Stimulated activated CD8-positive, alpha-beta memory T cell treated with anti-CD3 and anti-CD28 coated beads, Interleukin-4, amount 100 ng/mL, for 4 hours (primary cell): ENCODE measurements at places on chromosomes 5 and 9.

DNA sequence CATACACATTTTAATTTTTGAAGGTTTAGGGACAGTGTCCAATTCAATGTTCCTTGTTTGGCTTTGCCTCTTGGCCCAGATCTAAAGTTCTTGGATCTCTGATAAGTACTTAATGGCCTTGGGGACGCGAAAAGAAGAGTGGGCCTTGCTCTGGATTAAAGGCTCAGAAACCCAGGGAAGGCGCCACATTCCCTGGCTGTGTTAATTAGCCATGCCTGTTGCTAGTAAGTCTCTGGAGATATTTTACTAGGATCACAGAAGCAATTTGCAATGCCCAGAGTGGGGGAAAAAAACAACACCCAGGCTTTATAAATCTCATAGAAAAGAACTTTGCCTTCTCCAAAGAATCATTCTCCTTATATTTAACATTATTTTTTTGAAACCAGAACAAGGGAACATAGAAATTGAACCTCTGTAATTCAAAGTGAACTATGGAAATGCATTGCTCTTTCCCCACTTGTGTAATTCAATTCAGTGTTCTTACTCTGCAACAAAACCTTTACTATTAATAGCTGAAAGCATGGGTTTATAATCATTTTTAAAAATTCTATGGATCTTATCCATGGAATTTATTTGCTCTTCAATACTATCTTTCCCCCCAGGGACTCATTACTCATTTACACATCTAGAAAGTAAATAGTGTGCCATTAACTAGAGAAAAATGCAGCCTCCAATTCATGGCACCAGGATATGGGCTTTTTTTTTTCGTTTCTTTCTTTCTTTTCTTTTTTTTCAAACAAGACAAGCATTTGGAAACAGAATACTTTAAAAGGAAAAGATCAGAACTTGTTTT, 172.2 kb upstream of the ANKRD55 start:
- no peak for DNase-seq

- DNase-seq, result no peak
Observed at GRCh38 chr9:68446836-68447235, 90.4 kb downstream of the PGM5 start.

DNA sequence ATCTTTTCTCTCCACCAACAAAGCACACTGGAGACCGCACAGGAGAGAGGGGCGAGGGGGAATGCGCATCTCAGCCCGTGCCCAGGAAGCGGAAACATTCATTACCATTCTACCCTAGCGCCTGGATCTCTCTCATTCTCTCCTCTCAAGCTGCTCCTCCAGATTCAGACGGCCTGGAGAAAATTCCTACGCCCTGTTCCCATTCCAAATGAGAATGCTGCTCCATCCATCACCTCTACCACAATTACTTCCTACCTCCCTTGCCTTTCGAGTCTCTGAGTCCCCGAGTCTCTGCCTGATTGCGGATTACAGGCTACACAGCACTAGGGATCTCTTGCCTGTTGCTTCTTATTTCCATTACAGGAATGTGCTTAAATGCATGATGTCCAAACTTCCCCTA, 6.7 kb downstream of the DDX31 start:
- DNase-seq, result no peak

DNA sequence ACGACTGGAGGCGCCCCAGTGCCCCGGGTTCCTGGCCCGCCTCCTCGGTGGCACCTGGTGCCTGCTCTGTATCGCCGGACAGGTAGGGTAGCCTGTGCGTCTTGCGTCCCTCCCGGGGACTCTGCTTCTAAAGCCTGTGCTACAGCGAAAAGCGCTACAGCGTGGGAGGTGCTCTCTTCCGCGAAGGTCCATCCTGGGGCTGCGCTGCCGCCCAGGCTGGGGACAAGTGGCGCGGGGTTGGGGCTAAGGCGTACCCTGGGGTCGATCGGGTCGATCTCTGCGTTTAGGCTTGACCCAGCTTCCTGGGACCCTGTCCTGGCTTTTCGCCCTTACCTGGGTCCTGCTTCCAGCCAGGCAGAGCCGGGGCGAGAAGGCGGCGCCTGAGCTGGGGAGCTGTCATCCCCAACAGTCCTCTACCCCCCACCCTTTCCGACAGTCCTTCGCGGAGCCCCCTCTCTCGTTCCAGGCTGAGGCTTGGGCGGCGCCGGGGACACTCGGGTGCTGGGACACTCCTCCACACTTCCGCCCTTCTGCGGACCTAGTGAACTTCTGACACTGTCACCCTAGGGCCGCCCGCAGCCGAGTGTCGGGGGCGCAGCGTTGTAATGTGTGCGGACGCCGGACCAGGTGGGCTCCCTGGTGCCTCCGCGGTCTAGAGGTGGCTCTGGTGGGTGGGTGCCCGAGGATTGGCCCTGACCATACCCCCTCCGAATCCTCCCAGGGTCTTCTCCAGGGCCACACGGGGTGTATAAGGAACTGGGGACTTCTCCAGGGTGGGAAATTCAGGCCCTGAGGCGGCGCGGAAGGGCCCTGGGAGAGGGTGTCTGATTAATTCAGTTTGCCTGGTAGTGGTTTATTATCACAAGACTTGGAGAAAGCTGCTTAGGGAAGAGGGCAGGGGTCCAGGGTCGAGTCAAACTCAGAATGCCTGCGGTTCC, 328.2 kb downstream of the SH3GL2 start:
- no peak for DNase-seq

DNA sequence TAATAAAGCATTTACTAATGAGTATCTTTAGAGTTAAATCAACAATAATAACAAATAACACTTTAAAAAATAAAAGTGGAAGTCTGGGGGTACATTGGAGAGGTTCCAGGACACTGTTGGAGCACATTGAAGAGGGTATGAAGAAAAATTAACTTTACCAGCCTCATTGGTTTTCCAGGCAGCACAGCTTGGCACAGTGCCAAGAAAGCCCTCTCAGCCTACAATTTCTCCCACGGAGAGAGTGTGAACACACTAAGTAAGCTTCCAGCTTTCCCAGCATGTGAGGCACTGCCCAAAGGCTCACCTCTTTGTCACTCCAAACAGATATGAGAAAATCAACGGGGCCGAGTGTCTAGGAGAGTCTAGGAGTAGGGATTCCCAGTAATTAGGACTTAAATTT, 1912.8 kb upstream of the NUDT12 start:
- no peak for DNase-seq

DNA sequence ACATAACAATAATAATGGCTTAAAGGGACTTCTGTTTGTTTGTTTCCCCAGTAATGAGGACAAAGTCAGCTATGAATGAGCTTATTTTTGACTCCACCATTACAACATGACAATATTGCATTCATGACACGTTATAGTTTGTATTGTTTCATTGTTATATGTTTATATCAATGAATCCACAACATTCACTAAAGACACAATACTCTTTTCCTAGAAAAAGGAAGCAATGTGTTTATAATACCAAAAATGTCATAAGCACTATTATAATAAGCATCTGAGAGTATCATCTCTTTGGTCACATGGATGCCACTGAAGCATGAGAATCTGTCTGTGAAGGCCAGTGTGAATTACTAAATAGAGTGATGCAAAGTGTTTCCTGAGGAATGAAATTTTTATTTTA, 1026.9 kb upstream of the C9orf72 start:
- DNase-seq, result no peak

DNA sequence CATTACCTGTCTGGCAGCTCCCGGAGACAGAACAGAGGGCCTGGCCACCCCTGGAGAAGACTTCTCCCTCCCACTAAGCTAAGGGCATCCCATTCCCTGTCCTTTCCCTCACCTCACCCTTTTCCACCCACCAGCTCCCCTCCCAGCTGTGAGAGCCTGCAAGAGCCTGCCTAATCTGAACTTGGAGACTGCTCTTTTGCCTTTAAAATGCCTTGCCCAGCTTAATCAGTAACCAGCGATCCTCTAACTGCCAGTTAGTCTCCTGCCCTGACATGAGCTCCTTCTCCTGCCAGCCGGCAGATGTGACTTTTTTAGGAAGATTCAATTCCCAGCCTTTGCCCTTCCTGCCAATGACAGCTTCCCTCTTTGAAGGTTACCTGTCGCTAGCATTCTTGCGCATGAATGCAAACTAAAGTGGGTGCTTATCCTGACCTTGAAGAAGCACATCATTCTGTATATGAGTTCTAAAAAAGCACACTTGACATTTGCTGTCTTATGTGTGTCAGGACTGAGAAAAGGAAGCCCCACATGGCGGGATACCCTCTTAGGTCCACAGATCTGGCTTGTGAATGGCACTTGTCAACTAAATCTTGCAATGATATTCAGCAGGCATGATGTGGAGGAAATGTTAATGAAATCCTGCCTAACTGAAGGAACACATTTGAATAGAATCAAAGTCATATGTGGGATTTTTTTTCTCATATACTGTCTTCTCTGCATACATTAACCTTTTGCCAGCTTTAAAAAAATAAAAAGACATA, 411.2 kb upstream of the SLC30A5 start:
- DNase-seq, result no peak

DNA sequence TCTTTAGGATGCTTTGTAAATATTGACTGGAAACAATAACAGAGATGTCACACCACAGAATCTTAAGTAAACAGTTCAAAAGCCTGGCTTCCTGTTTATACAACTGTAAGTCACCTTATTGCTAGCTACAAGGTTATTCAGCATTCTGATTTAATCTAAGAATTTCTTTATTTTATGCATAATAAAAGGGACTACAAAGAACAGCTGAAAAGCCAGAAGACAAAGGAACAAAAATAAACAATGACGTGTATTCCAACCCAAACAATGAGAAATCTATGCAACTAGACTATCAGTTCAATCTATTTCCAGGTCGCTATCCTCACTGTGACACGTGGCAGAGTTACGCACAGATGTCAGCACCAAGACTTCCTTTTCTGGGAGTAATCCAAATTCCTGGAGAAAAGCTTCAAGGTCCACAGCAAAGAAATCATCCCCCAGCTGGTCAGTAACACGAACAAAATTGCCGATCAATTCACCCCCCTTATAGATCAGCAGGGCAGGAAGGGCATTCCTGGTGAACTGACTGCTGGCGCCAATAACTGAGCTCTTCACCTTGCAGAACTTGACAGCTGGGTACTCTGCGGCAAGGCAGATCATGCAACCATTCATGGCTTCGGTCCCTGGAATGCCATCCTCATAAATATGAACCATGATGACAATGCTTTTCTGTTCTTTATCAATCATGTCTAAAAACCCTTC, 8.4 kb downstream of the PDCL start:
- no peak for DNase-seq

DNA sequence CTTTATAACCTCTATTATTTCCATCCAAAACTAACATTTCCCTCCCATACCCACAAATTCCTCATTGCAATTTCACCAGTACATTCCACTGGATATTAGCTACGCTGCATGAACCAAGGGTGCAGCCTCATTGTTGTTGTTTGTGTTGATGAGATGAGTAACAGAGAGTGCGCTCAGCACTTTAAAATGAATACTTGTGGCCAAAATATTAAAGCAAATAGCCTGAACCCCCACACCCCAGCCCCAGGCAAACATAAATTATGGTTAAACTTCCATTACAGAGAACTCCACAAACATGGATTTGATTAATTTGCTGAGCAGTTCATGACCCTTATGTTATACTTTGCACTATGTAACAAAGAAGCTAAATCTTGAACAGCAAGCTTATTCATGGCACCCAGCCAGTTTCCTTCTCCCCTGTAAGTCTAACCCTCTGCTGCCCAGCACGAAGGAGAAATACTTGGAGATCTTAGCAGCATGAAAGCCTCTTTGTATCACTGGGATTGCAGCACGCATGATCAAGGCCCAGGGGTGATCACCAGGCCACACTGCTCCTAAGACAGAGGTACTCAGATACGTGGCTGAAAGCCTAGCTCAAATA, 205.0 kb downstream of the DOCK8 start:
- DNase-seq, result no peak

DNA sequence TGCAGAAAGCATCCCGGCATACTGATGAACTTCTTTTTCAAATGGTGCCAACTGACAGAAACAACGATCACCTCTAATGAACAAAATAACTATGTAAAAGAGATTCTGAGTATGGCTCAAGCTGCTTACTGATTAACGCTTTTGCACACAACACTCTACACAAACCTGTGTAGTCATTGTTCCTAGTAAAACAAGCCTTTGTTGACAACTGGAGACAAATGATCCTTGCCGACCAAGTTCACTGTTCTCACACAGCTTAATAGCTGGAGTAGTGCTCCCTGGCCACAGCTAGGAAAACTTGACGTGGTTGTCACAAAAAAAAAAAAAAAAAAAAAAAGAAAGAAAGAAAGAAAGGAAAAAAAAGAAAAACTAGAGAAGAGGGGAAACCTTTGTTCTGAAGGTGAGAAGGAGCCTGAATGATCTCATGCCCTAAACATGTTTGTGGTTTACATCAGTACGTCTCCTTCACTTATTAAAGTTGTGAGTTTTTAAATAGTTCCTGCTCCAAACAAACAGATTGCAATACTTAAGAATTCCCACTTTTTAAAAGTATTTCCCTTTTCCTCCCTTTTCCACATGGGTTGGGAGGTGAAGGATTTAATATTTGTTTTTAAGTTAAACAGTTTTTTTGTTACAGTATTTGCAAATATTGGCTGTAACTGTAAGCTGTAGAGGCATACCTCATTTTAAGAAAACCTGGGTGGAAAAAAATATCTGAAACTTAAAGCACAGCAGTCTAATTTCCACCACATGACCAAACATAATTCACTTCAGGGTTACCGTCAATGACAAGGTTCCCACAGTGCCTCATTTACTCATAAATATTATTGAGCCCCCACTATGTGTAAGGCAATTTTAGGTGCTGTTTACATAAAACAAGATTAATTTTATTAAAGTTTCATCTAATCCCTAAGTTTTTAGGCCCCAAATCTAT, 63.7 kb downstream of the GLIS3 start:
- DNase-seq, result no peak

GRCh38 chr9:107710953-107711352, 221.4 kb upstream of the KLF4 start:
- DNase-seq, result no peak

GRCh38 chr9:108953983-108954574, 19.9 kb downstream of the ABITRAM start:
- DNase-seq, result no peak

DNA sequence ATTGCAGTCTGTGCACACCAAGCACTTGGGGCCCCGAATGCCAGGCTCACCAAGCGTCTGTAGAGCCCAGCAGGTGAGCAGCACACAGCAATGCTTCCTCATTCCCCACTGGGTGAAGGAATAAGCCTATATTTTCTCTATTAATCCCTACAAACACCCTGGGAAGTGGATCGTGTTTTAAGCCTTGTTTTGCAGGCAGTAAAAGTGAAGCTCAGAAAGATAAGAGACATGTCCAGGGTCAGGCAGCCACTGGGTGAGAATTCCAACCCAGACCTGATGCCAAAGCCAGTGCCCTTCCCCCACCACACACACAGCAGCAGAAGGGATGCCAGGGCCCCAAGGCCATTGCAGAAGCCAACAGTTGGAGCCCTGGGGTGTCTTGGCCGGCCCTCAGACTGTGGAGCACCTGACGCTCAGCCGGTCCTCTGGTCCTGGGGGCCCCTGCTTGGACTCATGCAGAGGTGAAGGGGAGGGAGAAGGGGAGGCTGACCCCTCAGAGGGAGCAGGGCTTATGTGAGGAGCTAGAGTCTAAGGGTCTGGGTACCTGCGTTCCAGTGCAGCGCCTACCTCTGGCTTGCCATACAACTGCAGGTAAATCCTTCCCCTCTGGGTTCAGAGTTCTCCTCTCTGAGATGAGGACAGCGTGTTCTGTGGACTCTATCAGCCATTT, 26.3 kb upstream of the SYNPO start:
- DNase-seq, result no peak
